ENCODE measurements at places on chromosomes 11 and 22.

- DNase-seq = no peak
These were observed 13.6 kb downstream of the TP53I11 start for GRCh38 chr11:44936951-44937543.

- DNase-seq = peak; percentile 69
These were observed 941 bp downstream of the CLCF1 start for GRCh38 chr11:67372321-67372992.

DNA sequence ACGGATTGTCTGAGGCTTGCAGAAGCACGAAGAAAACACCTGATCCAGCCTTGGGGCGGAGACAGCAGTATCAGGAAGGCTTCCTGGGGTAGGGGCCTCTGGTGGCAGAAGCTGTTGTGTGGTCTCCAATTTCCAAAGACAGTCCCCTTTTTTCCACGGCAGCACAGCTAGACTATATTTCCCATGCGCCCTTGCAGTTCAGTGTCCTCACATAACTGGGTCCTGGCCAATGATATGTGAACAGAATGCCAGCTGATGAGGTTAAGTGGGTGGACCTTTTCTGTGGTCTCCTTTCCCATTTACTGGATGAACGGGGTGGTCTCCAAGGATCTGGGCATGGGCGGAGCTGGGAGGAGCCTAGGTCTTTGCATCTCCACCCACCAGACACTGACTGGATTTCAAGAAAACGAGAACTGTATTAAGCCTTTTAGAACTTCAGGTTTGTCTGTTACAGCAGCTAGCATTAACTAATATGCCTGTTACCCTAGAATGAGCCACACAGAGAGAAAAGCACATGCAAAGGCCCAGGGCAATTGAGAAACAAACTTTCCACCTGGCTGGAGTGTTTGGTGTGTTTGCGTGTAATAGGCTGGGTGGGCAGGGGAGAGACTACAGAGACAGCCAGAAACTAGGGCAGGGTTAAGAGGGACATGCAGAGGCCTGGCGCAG is 6.2 kb downstream of the GAL3ST1 start:
- DNase-seq = no peak

DNA sequence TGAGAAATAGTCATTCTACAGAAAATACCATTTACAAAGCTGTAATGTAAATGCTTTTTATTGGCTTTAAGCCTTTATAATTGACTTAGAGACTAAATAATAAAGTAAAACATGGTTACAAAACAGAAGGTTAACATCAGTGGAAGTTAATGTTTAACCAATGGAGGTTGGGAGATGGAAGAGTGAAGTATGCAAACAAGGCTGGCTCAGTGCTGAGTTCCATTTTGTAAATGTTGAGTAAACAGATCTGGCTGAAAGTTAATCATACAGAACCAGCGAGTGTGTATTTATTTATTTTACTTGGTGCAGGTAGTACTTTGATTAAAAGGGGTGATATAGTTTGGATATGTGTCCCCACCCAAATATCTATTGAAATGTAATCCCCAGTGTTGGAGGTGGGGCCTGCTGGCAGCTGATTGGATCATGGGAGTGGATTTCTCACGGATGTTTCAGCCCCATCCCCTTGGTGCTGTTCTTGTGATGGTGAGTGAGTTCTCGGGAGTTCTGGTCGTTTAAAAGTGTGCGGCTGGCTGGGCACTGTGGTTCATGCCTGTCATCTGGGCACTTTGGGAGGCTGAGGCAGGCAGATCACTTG is 827.4 kb downstream of the OPCML start:
- DNase-seq = no peak

- DNase-seq = no peak
These were observed 70.3 kb downstream of the MAML2 start for GRCh38 chr11:96272529-96273222.

DNA sequence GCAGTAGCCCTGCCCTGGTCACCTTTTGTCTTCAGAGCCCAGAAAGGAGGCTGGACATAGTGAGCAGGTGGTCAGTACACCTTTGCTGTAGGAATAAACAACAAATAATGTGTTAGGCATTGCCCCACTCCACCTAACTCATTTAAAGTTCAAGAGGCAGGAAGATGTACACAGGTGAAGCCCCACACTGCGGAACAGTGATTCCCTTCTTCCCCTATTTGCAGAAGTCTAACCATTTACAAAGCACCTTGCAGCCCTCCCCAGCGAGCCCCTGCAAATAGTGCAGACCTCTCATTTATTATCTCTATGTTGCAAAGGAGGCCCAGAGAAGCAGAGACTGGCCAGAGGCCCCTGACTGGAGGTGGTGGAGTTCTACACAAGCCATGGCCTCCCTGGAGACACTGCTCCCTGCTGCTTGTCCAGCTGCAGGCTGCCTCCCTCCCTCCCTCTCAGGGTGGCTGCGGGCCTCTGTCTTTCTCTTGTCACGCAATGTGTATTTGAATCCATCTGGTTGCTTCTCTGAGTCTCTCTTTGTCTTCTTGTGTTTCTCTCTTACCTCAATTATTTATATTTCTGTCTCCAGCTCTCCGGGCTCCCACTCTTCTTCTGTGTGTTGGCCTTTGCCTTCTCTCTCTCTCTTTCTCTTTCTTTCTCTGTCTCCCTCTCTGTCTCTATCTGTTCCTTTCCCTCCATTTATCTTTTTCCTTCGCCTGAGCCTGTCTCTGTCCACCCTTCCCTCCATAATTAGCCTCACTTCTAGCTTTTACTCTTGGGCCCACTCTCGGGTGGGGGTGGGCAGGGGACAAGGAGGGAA is 59.1 kb upstream of the PRDM11 start:
- DNase-seq = peak; percentile 33

DNA sequence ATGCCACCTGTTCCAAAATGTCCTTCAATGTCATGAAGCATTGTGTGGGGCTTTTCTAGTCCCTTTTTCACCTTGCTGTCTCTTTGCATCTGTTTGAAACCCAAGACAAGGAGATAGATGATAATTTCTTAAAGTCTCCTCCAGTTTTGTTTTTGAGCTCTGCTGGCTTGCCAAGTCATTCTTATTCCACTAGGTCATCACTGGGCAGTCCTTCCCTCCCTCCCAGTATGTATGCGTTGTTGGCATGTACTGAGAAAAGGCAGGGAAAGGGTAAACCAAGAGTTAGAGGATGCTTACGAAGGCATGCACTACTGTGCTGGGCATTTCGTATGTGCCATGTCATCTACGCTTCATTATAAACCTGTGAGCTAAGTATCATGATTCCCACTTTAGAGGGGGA is 78.6 kb downstream of the PARVA start:
- peak; percentile 58 for DNase-seq

DNA sequence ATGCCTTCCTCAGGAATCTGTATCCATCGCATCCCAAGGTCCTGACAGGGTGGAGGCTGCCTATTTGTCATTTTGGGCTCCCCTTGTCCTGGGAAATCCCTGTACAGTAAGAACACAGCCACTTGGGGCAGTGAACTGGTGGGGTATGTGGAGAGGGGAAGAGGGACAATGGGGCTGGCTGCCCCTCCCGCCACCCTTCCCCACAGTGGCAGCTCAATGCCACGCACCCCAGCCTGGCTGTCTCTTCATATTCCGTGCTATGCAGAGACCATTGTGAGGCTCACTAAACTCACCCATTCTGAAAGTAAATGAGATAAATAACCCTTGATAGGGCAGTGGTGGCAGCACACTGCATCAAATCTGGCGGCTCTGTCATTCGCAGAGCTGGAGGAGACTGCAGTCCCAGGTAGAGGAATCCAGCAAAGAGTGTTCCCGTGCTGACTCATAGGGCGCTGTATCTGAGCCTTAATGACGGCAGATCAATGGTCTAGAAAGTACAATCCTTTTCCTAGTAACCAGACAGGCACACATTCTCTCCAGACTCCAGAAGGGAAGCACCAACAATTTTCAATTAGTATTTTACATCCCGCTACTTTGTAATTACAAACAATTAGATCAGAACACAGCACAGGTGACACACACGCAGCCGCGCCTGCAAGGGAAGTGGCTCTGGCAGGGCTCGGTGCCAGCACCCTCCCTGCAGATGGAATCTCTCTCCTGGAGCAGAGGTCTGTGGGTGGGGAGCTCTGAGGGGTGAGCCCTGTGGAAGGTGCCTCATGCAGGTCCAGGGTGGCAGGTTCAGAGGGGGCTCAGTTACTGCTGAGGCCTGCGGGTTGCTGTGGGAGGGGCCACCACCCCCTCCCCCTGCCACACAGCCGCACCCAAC is 167.9 kb upstream of the B3GAT1 start:
- DNase-seq = no peak

- no peak for DNase-seq
These were observed 13.1 kb downstream of the PANX1 start for GRCh38 chr11:94141511-94142307.

GRCh38 chr11:83801799-83802198 is 515.6 kb upstream of the CCDC90B start:
- DNase-seq = no peak

DNA sequence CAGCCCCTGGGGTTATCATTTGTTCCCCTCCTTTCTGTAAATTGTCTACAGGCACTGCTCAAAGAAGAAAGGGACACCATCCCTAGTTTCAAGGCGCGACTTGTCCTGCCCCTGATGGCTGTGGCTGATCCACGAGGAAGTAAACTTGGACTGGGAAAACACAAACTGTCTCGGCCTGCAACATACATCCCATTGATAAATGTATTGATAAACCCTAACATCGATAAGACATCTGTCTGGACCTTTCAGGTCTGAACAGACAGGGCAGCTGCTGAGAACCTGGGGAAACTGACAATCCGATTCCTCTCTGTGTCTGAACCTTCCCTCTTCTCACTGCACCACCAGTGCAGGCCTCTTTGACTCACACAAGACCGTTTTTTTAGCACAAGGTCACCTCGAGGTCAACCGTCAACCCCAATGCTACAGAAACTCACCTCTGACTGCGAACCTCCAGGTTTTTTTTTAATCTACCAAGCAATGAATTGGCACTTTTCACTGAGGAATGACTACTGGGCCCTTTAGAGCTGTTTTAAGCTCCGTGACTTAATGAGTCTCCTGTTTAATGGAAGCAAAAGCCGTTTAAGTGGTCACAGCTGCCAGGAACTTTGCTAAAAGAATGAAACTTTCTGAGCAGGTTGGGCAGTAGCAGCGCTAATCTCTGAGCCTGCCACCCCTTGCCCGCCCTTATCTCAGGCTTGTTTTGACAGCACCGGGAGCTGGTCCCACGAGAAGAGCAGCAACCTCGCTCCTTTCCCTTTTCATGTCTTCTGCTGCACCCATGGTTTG is 203.8 kb upstream of the TMEM45B start:
- no peak for DNase-seq

GRCh38 chr11:12281571-12282478 is 95.5 kb upstream of the PARVA start:
- DNase-seq = peak; percentile 91

DNA sequence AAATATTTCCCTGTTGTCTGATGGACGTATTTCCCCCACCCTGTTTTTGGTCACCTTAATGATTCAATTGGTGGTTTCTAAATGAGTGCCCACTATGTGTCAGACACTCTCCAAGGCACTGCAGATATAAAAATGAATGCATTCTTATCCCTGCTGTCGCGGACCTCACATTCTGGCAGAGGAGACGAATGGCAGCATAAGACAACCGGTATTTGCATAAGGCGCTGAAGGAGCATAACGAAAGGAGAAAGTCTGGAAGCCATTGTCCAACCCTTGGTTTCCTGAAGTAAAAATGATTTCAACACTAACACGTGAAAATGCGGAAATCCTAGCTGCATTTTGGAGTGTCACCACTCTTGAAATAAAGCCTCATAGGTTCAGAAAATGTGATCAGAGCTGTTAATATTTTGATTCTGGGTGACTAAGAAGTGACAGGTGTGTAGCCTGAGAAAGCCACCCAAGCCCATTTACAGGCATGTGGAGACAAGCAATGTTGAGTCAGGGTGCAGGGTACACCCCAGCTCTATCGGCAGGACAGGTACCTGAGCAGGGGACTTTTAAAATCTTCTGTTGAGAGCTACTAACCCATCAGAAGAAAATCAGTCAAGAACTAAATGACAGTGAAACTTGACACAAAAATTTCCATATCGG is 10.1 kb upstream of the GAB2 start:
- no peak for DNase-seq

GRCh38 chr11:77107950-77108349 is 5.3 kb downstream of the OMP start:
- peak; percentile 88 for DNase-seq

GRCh38 chr11:23473782-23474181 is 613.5 kb upstream of the CCDC179 start:
- DNase-seq = no peak

DNA sequence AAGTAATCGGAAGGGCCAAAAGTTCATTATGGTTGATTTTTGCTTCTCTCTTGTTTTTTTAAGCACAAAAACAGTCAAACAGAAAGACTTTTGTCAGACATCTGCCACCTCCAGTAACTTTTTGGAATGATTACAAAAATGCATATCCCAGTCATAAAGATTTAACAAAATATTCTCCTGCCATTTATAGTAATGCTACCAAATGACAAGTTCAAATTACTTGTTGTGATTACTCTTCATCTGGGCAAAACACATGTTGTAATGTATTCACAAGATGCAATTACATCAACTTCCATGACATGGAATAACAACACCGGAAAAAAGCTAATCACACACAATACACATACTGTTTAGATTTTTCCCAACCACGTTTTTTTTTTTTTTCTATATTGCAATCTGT is 1017.5 kb upstream of the TENM4 start:
- no peak for DNase-seq

DNA sequence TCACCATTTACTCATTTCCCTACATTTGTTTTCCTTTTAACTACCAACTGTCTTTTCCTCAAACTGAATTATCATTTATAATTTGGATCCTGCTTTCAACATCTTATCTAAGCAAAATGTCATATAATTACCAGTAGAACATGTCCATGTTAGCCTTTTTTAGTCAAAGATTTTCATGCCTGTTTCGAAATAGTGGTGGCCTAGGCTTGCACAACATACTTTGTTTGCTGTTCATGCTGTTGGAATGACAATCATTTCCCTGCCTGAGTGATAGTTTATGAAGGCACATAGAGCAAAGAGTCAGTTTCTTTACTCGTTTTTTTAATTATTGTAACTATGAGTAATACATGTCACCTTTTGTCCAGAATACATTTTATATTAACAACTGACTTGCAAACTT is 144.3 kb upstream of the ANO3 start:
- DNase-seq = peak; percentile 62

GRCh38 chr22:47000888-47001287 is 238.4 kb downstream of the TBC1D22A start:
- DNase-seq = no peak

DNA sequence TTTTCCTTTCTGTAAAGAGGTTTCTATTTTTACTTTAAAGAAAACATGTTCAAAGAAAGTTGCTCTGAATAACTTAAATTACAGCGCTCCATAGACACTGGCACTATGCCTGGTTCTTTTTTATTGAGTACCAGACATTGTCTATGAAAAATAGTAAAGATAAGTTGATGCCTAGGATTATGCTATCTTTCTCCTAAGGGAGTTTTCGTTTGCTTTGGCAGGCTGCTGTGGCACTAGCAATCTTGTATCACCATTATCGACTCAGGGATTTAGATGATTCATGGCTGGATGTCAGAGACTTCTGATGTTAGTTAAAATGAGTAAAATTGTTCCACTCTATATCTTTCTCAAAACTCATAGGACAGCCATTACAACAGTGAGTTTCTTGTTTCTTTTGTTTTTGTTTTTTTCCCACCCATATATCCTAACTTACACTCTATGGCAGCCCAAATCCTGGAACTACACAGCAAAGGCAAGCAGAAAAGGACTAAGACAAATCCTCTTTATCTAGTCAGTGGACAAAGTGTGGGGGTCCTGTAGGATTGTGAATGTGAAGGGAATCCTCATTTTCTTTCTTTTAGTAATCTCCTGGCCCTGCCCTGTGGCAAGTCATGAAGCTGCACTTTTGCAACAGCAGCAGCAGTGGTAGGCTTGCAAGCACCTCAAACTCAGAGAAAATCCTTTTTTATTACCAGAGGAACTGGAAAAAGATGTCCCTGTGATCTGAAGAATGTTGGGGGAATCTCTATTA is 20.7 kb downstream of the SLN start:
- no peak for DNase-seq

GRCh38 chr11:959608-960007 is 33.9 kb downstream of the AP2A2 start:
- DNase-seq = no peak
